ENCODE measurements at places on chromosomes 11 and 22.

- ATAC-seq: no peak
Observed at GRCh38 chr11:48108231-48109045, 108.2 kb upstream of the OR4B1 start.

DNA sequence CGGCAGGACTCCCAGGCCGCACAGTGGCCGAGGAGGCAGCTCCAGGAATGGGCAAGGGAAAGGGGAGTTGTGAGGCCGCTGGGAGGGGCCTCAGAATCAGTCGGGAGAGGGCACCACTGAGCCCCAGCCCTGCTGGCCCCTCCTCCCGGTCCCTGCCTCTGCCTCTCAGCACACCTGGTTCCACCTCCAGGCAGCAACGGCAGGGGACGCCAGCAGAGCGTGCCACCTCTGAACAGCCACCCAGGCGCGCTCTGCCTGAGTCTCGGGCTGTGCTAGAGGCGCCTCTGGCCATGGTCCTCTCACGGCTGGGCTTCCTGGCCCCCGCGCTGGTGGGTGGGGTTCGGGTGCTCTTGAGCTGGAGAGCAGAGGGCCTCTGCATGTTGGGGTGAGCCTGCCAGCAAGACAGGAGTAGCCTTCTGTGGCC lies 33.0 kb downstream of the MOB2 start:
- ATAC-seq: peak; percentile 16

GRCh38 chr11:57772562-57772961 lies 11.0 kb downstream of the CTNND1 start:
- ATAC-seq: peak; percentile 21

DNA sequence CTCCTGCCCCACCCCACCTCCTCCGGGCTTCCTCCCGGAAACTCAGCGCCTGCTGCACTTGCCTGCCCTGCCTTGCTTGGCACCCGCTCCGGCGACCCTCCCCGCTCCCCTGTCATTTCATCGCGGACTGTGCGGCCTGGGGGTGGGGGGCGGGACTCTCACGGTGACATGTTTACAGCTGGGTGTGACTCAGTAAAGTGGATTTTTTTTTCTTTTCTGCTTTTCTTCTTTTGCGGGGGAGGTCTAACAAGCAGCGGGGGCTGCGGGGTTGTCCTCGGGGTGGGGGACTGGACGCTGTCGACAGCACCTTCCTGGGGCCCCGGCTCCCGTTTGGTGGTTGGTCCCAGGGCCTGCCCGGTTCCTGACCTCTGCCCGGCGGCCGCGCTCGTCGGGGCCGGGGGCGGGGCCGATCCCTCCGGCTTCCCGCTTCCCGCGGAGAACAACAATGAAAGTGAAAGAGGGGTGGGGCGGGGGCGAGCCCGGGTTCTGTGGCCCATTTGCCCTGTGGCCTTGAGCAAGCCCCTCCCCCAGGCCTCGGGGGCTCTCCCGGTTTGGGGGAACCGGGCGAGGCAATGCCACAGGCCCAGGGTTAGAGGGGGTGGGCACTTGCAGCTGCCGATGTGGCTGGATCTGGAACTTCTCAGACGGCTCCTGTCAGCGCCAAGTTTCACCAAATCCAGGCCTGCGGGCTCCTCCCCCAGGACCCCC lies 975 bp upstream of the MDK start:
- peak; percentile 41 for ATAC-seq

GRCh38 chr11:44226945-44227344 lies 83.0 kb downstream of the ALX4 start:
- no peak for ATAC-seq

DNA sequence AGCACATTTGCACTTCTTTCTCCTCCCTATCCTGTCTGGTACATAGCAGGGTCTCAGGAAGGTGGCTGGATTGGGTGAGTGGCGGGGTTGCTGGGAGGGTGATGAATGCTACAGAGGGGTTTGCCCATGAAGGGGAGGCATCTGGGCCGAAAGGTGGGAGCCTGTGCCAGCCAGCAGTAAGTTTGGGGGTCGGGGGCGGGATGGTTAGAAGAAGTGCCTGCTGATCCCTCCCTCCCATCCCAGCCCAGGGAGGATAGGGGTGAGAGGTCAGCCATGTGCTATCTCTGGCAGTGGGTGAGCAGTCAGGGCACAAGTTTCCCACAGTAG lies 2.8 kb downstream of the CD82 start:
- no peak for ATAC-seq

DNA sequence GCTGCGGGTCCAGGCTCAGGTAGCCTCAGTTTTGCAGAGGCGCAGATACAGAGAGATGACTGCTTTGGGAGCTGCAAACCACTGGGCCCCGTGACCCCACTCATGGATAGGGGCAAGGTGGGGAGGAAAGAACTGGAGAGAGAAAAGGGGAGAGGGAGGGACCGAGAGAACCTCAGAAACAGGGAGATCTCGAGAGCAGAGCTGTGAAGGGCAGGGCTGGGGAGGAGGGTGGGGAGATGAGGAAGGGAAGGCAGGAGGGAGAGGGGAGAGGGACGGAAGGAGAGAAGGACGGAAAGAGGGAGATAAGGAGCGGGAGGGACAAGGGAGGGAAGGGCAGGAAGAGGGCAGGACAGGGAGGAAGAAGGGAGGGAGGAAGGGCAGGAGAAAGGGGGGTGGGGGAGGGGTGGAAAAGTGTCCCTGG lies 46.3 kb downstream of the IGLL1 start:
- no peak for ATAC-seq

DNA sequence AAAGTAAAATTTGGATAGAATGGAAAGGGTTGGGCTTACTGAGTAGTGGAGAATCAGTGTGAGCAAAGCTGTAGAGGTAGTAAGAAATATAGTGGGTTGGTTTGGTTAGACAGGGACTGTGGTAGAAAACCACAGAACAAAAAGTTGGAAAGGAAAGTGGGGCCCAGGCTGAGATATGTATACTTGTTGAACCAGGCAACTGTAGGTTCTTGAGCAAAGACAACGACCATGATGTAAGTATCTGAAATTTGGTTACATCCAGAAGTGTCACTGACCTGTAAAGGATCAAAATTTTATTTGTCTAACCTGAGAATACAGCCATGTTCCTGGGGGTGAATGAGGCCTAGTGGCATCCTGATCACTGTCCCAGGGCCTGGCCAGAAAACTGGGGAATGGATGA lies 114.1 kb downstream of the STIM1 start:
- no peak for ATAC-seq

GRCh38 chr11:1918436-1919315 lies 827 bp upstream of the TNNT3 start:
- peak; percentile 48 for ATAC-seq

- ATAC-seq: no peak
Observed at GRCh38 chr11:115298300-115299012, 205.8 kb downstream of the CADM1 start.

- ATAC-seq: no peak
Observed at GRCh38 chr11:117528097-117528721, 200.6 kb downstream of the CEP164 start.

DNA sequence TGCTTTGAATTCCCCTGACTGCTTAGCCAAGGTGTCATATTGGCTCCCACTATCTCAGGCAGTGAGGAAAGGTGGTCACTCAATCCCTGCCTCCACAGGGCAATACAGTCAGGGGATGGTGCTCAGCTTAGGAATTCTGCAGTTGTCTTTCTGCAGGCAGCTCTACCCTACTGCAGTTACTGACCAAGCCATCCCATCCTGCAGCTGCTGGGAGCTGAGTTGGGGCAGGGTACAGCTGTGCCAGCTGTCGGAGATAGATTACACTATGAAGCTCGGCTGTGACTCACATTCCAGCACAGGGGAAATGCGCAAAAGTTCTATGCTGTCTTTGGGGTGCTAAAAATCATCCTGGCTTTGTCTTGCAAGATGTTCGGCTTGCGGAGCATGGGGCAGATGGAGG lies 4.4 kb upstream of the DAGLA start:
- ATAC-seq: no peak

GRCh38 chr11:78943841-78944240 lies 369.2 kb upstream of the NARS2 start:
- no peak for ATAC-seq

DNA sequence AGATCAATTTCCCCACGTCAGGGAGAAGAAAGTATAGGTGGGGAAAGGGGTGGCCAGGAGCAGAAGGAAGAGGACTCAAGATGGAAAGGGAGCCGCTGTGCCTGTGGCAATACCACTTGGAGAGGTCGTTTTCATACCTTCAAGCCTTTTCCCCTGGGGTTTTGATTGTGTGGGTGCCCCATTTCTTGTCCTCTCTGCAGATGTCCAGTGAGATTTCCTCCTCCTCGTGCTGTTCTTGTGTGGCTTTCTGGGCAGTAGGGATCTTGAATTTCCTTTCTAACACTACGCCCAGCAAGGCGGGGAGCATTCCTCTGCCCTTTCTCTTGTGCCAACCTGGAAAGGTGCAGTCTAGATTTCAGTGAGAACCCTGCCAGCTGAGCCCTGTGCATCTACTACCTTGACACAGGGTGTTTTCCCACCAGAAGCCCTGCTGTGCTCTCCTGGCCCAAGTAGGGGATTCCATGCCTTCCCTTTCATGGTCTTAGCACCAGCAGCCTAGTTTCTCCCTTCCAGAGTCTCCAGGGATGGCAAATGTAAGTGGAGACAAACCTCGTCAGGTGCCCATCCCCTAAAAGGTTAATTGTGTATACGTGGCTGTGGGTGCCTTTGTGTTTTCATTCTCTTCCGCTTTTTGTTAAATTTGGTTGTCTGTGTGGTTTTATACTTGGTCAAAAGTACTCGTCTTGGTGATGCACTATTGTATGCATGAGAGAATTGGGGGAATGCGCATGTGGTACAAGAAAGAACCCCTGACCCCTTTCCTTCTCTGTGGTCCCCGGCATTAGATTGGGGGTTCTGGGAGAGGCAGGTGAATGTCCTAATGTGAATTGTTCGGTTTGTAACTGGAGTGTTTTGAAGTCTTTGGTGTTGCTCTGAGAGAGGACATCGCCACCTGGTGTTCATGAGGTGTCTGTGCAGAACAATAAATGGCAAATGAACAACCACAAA lies 71.4 kb upstream of the MPEG1 start:
- ATAC-seq: peak; percentile 82

- ATAC-seq: no peak
Observed at GRCh38 chr11:2190657-2191471, 19.2 kb upstream of the TH start.

- no peak for ATAC-seq
Observed at GRCh38 chr11:43951231-43951630, 8.8 kb downstream of the C11orf96 start.

- ATAC-seq: no peak
Observed at GRCh38 chr22:17430412-17430811, 61.2 kb downstream of the CECR2 start.

GRCh38 chr11:70483917-70484316 lies 85.6 kb downstream of the CTTN start:
- no peak for ATAC-seq

GRCh38 chr11:133271206-133271605 lies 261.1 kb downstream of the OPCML start:
- ATAC-seq: no peak

Measured in SK-N-SH treated with all-trans-retinoic acid at 6 μM for 48 hours (cell line).